ENCODE measurements at places on chromosomes 5 and 9. TPM values are rescaled to one million over a fixed set of nuclear protein-coding genes. Genes with fewer than 3 reads are reported as not detected.
A peak's percentile ranks its signal among the peaks of the same experiment; 100 is the strongest.

GRCh38 chr5:38845526-38846378 lies at the start of gene OSMR:
OSMR (plus strand) TSS chr5:38846012; CDS start chr5:38869045, 23,033 bp downstream.
- peak; percentile 85 for DNase-seq

SLC36A3 gene
- total RNA-seq, result 4.2 TPM

DNA sequence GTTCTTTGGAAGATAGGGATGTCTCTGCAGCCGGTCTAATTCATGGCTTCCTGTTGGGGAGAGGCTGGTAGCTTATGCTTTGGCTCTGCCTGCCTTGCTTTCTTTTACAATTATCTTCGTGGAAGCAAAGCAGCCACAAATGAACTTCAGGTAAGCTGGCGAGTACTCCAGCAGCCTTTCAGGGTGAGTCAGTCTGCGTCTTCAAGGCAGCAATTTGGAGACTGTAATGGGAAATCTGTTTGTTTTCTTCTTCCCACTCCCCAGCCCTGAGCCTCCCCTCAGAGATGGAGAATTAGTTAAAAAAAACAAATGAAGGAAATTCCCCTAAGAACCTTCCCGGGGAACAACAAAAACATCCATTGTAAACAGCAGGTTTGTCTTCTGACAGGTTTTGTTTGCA lies 100.1 kb downstream of the PSAT1 start:
- DNase-seq, result no peak

DNA sequence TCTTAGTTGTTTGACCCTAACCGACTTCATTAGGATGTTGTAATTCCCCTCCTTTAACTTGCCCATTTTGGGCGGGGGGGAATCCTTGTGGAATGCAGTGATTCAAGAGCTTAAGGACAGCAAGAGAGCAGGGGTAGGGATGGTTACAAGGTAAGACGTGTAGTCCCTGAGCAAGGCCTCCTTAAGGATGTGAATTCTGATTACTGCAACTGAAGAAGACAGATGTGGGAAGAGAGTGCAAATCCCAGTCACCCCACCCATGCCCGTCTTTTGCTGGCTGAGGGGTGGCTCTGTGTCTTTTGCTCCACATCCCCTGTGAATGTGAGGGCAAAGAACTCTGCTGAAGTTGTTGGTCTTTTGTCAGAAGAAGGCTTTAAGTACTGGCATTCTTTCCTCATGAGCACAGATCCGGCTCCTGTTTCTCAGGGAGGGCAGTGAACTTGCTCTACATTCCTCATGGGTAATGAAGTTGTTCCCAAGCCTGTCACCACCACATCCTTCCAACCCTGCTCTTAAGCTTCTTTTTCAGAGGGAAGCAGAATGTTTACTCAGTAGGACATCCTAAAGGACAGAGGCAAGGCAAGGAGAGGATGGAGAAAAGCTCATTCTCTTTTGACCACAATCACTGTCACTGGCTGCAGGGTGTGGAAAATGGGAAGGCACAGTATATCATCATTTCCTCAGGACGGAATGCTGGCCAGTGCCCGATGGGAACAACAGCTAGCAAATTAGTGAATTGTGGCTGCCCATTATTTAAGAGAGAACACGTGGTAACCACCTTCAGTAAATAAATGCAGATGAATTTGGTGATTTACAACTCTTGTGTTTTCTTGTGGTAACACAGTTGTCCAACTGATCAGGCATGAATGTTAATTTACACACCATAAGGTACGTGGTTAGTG lies 61.5 kb downstream of the RAI14 start:
- DNase-seq, result no peak

DNA sequence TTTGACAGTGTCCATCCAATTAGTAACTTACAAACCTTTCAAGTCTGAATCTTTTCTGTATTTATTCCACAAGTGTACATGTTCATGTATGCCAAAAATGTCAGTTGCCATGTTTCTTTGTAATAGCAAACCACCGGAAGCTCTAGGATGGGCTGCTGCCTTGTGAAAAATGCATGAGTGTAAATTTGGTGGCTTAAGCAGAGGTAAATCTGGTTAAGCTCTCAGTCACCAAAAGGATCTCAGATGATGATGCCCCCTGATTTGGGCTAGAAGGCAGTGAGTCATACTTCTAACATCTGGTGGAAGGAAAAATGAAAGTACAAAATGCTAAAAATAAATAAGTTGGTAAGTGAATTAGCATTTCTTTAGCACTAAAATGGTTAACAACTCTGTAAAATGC lies 567.5 kb downstream of the ELAVL2 start:
- no peak for DNase-seq

DNA sequence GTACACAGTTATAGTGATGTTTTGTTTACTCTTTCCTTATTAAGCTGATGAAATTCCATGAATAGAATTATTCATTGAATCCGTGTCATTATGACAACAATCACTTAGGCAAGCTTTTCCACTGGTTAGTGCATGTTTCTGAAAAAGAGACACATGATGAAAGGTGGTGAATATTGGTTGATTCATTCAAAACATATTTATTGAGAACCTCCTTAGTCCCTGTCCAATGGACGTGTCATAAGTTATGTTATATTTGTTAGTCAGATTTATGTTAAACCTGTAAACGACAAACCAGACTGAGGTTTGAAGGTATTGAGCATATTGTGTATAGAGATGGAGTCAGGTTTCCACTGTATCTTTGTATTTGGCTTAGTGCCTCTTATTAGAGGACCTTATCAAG lies 1888.9 kb upstream of the CDH6 start:
- no peak for DNase-seq

GRCh38 chr5:179852993-179853547 lies 5.5 kb downstream of the MRNIP start:
- no peak for DNase-seq

Data from testis (tissue), 5 donors.